Stimulated activated CD8-positive, alpha-beta memory T cell treated with anti-CD3 and anti-CD28 coated beads, Interleukin-4, amount 100 ng/mL, for 24 hours (primary cell): ENCODE measurements at places on chromosomes 1 and 21.

DNA sequence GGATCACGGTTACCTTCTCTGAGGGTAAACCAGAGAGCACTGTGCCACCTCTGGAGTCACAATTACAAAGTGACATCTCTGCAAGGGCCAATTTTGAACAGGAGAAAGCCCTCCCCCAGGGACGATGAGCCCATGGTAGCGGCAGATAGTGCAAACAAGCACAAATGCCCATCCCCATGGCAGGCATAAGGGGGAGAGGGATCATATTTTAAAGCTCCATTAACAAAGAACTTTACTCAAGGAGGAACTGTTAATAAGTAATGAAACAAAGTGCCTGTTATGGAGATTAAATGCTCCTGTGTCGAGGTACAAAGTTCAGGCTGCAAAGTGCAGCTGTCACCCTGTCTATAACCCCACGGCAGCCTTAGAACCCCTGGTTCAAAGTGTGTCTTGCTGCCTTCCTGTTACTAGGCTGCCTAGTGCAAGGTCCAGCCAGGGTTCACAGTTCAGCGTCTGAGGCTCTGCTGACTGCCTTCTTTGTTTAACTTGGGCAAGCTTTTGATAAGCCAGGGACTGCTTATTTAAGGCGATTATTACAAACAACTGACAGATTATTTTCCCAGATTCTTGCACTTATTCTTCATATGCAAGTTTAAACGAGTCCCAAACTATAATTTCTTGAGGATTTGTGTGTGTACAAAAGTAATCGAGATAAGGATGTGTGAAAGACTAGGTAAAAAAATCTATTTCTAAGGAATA, 75.7 kb upstream of the NRIP1 start:
- no peak for DNase-seq

DNA sequence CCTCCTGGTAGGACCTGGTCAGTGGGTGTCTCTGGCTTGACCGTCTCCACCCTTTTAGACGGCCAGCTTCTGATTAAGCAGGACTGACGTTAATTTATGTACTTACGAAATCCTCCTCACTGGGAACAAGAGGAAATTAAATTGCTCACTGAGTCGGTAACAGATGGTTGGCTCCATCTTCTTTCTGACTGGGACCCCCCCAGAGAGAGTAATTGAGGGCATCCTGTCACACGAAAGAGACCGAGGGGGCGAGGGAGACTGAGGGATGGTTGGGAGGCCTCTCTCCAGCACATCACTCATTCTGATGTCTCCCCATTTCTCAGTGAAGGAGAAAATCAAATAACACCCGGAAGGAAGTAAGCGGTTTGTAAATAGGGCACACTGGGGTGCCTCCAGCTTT, 104.8 kb downstream of the OMA1 start:
- no peak for DNase-seq

- DNase-seq, result no peak
Measured at GRCh38 chr1:94709891-94710581, 110.1 kb upstream of the SLC44A3 start.

- no peak for DNase-seq
Measured at GRCh38 chr1:167409183-167409582, 109.1 kb downstream of the CD247 start.

- DNase-seq, result no peak
Measured at GRCh38 chr1:40079774-40080400, 17.2 kb downstream of the PPT1 start.

DNA sequence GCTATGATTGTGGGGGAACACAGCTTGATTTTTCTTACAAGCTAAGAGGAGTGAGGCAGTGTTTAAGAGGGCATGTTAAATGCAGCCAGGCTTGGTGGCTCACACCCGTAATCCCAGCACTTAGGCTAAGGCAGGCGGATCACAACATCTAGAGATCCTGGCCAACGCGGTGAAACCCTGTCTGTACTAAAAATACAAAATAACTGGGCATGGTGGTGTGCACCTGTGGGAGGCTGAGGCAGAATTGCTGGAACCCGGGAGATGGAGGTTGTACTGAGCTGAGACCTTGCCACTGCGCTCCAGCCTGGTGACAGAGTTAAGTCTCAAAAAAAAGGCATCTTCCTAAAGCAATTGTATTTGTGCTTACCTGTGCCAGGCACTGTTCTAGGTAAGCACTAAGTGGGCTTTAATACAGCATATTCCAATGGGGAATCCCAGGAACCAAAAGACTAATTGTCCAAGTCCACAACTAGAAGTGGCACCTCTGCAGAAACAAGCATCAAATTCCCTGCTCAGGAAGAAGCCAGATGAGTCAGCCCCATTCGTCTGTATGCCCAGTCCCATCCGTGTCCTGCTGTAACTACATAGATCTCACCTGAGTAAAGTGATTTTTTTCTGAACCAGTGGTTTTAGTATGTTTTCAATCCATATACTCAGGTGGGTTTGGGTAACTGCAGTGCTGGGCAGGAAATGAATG, 4.6 kb downstream of the RCC1 start:
- peak; percentile 18 for DNase-seq

GRCh38 chr1:110875216-110875731, 2.3 kb downstream of the CD53 start:
- peak; percentile 20 for DNase-seq

- DNase-seq, result no peak
Measured at GRCh38 chr1:169608226-169608625, 21.7 kb downstream of the SELP start.

DNA sequence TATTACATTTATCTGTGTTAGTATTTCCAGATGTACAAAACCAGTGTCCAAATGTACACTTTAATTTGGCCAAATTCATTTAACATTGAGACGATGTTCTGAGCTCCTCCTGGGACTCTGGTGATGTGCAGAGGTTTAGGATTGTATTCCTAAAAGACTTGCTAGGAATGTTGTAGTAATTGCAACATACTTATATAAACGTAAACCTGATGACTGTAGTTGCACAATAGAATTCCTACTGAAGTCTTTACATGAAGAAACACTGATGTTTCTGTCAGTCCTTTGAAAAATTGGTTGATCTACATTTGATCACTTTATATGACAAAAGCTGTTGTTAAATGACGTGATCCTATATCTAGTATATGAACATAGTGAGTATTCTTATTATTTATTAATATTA, 5.1 kb upstream of the OR14C36 start:
- no peak for DNase-seq

DNA sequence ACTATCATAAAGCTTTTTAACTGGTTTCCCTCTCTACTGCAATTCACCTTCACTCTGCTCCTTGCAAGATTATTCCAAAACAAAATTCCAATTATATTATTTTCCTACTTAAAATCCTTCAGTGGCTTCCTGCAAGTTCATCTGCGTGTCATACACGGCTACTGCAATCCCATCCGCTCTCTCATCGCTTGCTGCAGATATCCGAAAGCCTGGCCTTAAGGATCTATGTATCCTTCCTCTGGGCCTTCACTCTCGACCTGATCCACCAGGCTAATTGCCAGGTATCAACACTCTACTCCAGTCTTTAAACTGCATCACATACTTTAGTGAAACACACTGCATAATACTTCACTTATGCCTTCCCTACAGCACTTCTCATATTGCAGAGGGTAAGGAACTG, 44.0 kb downstream of the VAV3 start:
- no peak for DNase-seq

GRCh38 chr1:154190550-154190949, 1.4 kb downstream of the TPM3 start:
- no peak for DNase-seq

DNA sequence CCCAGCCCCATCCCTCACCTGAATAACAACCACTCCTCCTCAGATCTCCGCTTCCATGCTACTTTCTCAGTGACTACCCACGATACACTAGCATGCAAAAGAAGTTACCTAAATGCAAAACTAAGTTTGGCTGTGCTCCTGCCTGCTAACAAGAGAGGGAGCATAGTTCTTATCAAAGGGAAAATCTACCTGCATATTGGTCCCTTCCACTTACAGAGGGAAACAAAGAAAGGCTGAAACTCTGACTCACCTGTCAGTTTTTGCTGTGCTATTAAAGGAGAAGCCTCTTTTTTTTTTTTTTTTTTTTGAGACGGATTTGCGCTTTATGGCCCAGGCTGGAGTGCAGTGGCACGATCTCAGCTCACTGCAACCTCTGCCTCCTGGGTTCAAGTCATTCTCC, 43.8 kb upstream of the RAVER2 start:
- DNase-seq, result no peak

GRCh38 chr1:173915596-173915995, 1.5 kb downstream of the SERPINC1 start:
- DNase-seq, result no peak

DNA sequence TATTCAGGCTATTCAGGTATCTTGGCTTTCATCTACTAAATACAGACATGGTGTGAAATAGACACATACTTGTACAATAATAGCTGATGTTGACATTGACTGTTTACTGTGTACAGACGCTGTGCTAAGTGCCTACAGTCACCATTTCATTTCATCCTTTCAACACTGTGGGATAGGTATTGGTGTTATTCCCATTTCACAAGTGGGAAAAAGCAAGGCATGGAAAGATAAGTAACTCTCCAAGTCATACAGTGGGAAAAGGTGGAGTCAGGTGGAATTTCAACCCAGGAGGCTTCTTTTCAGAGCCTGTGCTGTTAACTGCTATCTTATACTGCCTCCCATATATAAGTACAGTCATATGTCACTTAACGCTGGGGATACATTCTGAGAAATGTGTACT, 49.6 kb upstream of the ATP1A1 start:
- DNase-seq, result no peak

DNA sequence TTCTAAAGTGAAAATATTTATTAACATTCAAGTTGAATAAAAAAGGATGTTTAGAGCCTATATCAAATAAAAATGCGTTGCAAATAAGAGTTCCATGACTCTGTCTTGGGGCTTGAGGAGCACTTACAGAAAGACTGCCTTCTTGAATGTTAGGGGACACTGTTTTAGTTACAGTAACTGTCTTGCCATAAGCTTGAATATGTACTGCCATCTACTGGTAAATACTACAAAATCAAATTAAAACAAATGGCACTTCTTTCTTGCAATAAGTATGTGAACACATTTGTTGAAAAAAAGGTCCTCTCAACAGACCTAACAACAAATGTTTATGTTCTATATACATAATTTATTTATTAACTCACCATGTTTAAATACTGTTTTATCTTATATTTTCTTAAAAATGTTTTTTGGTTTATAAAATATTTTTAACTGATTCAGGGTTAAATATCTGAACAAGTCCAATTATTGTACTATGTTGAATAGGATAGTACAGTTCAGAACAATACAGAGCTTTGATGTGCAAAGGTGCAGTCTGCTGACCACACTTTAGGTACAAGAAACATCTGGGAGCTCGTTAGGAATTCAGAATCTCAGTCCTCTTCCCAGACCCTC, 199.5 kb downstream of the LRRIQ3 start:
- no peak for DNase-seq

DNA sequence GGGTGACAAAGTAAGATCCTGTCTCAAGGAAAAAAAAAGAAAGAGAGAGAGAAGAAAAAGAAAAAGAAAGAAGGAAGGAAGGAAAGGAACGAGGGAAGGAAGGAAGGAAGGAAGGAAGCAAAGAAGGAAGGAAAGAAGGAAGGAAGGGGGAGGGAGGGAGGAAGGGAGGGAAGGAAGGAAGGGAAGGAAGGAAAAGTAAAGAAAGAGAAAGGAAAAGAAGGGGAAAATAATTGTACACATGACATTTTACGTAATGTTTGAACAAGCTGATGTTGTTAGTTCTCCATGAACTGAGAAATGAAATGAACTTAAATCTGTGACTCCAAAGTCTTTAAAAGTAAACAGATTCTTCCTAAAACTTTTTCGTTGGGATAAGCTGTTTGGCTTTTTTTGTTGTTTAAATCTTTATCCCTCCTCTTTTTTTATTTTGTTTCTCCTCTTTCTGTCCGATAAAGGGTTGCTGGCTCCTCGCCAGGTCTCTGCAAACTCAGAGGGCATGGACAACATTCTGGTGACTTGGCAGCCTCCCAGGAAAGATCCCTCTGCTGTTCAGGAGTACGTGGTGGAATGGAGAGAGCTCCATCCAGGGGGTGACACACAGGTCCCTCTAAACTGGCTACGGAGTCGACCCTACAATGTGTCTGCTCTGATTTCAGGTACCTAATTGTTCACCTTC, 59.8 kb downstream of the IL12RB2 start:
- DNase-seq, result no peak

DNA sequence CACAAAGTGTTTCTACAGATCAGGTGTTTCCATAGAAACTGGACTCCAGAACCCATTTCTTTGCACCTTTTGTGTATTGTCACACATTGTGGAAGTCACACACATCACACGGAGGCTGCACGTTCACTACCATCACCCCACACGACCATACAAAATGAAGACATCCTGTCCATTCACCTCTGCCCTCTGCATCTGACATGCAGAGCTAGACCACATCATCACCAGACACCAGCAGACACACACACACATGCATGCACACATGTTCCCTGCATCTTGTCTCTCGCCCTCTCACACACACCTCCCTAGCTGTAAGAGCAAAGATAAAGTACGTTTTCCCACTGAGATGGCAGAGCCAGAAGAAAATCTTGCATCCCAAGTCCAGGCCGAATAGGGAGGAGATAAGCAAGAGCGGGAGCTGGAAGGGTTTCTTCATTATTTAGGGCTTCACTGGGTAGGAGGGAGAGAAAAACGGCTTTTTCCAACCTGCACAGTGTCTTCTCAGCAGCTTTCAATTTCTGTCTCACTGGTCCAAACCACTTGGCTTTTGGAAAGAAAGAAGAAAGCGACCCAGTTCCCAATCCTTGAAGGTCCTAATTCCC, 709 bp downstream of the PRELP start:
- DNase-seq, result no peak

DNA sequence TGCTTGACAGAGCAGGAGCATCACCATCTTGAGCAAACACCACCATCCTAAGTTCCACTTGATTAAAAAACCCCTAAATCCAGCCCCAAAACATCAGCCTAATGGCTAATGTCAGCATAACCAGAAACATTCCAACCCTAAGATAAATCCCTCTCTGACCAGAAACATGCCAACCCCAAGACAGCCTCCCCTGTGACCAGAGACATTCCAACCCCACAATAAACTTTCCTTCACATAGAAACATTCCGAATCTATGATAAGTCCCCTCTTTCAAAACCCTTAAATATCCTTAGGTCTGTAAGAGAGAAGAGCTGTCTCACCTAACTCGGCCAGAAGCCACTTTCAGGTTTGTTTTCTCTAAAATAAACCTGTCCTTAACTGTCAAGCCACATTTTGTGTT, 17.4 kb upstream of the SLC2A5 start:
- no peak for DNase-seq

- DNase-seq, result no peak
Measured at GRCh38 chr1:40646315-40646714, 19.2 kb downstream of the RIMS3 start.

DNA sequence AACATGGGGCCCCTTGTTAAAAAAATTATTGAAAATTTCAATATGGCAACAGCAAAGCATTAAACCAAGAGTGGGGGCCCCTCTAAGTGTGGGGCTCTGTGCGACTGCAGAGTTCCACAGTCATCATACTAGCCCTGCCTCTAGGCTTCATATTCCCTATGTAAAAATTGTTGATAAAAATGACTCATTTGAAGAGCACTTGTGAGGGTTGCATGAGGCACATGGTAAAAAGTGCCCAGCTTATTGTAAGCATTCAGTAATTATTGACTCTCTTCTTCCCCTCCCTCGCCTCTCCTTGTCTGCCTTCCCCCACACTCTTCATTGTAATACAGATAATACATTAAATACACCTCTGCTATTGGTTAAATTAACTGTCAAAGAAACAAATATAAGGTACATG, 86.7 kb upstream of the PTBP2 start:
- no peak for DNase-seq
